ENCODE measurements at places on chromosomes 3 and 15.

GRCh38 chr3:165938986-165939540 is 101.8 kb upstream of the BCHE start:
- no peak for DNase-seq

- DNase-seq, result no peak
Measured at GRCh38 chr3:150543531-150543930, 2.8 kb downstream of the SERP1 start.

DNA sequence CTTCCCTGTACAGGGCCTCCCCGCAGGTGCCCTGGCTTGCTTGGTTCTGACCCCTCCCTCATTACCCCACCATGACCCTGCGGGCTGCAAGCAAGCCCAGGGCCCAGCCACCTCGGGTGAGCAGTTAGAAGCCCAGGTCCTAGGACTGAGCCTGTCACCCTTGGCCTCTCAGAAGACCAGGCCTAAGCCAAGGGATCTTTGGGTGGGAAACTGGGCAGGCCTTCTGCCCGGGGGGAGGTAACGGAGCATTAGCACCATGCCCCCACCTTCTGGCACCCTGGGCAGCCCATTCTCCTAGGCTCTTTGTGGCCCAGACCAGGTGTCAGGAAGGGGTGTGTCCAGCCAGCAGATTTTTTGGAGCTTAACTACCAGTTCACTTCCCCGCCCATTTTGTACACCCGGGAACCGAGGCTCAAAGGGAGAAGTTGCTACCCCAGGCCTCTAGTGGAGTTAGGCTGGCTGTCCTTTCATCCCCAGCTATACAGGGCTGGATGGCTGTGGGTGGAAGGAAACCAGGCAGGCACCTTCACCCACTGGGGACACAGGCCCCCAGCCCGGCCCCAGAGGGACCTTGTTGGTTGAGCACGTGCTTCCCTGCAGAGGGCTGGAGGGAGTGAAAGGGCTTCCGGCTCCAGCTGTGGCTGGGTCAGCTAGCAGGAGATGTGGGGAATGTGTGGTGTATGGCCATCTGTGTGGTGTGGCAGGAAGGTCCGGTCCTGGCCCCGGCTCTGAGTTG is 1.4 kb downstream of the CSK start:
- DNase-seq, result peak; percentile 41

DNA sequence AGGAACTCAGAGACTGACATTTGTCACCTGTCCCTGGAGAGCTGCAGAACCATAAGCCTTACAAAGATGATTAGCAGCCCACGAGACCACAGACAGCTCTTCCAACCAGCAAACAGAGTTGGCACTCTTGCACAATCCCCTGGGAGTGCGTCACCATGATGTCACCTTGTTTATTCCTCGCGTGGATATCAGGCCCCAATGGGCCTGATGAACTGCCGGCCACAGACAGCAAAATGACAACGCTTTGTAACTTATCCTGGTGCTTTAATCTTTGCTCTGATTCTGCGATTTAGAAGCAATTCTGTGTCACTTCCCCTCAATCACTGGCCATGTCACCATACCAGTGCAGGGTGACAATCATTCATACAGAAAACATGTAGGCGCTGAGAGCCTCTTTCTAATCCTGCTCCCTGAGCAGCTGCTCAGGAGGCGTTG is 89.2 kb downstream of the TAMM41 start:
- peak; percentile 41 for DNase-seq

DNA sequence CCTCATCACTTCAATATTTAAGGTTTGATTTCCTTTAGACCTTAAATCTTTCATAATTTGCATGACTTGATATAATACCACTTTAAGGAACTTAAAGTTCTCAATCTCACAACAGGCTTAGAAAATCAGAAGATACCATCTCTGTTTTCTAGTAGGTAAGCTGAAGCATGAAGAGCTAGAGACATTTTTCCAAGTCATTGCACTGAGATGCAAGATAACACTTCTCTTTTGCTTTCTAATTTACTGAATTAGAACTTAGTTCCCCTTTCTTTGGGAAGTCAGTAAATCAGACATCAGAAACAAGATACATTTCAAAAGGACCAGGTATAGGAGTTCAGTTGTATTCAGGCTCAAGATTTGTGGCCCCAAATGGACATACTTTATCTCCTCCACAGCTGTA is 79.7 kb downstream of the DZIP3 start:
- no peak for DNase-seq

DNA sequence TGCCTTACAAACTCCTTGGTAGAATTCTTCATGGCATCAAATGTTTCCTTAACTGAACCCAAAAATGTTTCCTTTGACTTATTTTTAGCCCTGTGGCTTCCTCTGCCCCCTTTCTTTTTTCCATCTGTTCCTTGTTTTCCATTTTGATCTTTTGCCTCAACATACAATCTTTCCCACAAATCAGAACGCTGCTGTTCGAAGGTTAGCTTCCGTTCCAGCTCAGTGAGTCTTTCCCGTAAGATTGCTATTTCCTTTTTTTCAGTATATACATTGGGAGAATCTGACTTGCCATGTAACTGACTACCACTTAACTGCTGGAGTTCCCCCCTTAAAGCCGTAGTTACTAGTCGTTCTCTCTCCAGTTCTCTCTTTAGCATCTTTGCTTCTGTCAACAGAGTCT is 41.2 kb downstream of the PIGB start:
- DNase-seq, result no peak

GRCh38 chr3:32340039-32340438 is 51.6 kb upstream of the CMTM7 start:
- peak; percentile 73 for DNase-seq

DNA sequence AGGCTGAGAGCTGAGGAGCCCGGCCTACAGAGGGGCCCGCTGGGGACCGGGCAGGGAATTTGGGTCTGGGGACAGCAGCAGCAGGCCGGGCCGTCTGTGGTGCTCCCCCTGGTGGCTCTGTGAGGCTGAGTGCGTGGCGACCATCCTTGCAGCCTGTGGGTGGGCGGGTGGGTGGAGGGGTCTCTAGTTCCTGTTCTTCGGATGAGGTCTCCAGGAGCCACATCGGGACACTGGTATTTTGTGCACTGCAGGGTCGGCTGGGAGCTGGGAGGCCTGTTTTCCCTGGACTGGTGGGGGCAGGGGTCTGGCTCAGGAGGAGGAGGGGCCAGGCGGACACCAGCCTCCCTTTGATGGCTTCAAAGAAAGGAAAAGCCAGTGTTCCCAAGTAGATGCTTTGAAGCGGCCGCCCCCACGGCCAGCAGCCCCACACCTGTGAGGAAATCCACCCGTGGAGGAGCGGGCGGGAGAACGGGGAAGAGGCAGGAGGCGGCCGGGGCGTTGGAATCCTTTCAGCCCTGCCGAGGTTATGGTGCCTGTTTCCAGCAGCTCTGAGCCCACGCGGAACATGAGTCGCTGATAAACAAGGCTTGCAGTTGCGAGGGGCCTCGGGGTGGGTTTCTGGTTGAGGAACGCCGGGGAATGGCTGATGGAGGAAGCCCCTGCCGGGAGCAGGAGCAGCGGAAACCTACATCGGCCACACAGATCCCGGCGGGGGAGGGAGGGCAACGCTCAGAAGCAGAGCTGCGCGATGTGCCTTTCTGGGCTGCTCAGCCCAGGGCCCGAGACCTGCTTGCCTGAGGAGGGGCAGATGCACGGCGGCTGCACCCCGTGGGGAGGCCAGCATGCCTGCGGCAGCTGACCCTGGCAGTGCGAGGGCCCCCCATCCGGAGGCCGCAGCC is 154.3 kb downstream of the NSMCE3 start:
- DNase-seq, result peak; percentile 18

- no peak for DNase-seq
Measured at GRCh38 chr15:78766041-78766440, 45.2 kb downstream of the ADAMTS7 start.

GRCh38 chr15:42193383-42193782 is 14.7 kb downstream of the VPS39 start:
- no peak for DNase-seq

DNA sequence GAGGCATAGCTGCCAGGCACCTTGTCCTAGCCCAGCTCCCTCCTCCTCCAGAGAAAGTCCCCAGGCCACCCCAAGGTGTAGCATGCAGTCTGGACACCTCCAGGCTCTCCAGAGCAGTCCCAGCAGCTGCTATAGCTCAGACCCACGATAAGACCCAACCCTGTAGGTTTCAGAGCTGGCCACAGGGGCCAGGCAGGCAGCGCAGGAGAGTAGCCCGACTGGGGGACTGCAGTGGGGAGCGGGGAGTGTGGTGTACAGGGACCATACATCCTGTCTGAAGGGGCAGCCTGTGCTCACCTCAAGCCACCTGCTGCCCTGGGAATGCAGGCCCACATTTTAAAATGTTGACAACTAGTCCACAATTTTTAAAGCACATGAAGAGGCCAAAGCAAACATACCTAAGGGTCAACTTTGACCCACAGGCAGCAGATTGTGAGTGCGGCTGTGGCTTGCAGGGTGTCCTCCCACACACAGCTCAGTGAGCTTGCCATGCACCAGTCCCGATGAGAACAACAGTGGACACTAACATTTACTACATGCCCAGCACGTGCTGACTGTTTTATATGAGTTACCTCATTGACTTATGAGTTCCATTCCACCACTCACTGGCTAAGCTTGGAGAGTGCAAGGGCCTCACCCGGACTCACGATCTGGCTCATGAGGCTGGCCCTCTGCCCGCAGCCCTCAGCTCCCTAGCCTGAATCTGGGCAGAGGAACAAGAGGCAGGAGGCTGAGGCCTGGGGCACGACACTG is 81.4 kb downstream of the DNAJB8 start:
- DNase-seq, result peak; percentile 90

- DNase-seq, result no peak
Measured at GRCh38 chr3:118803096-118803476, 231.6 kb downstream of the IGSF11 start.

DNA sequence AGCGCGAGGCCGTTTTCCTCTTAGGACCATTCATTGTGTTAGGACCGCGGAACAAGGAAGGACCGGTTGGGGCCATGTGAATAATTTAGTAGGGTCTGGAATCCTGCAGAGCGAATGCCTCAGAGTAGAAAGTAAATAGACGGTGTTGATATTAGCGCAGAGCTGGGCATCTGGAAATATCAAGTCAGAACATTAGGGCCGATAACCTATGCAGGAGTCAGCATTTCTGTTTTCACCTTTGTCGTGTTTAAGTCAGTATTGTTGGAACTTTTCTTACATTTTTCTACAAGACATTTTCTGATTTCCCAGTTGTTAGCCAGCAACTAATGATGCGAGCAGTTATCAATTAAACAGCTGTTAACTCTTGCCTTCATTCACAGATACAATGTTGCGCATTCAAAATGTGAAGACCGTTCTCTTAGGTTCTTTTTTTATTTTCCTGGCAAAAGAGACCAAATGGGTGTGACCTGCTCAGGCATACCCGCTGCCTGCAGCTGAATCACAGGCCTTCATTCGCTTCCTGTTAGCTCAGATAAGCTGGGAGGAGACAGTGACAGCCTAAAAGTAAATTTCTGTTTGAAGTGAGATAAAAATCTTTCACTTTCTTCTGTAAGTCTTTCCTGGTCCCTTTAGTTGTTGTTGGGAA is 966 bp upstream of the PKM start:
- peak; percentile 86 for DNase-seq

DNA sequence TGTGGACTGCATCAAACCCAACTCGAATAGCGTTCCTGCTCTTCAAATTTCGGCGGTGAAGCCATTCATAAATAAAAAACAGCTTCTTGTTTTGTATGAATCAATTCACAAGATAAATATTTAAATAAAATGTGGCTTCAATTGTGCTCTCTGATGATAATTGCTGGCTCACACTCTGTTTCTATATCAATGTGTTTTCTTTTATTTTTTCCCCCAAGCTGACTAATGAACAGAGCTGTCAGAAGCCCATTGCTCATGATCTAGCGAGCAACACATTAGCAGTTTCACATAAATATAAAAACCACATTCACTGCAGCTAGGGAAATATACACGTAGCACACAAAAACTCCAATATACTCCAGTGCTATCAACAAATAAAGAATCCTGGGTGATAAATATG is 45.0 kb upstream of the FOXP1 start:
- DNase-seq, result no peak

- no peak for DNase-seq
Measured at GRCh38 chr3:190983875-190984274, 121.4 kb upstream of the GMNC start.

DNA sequence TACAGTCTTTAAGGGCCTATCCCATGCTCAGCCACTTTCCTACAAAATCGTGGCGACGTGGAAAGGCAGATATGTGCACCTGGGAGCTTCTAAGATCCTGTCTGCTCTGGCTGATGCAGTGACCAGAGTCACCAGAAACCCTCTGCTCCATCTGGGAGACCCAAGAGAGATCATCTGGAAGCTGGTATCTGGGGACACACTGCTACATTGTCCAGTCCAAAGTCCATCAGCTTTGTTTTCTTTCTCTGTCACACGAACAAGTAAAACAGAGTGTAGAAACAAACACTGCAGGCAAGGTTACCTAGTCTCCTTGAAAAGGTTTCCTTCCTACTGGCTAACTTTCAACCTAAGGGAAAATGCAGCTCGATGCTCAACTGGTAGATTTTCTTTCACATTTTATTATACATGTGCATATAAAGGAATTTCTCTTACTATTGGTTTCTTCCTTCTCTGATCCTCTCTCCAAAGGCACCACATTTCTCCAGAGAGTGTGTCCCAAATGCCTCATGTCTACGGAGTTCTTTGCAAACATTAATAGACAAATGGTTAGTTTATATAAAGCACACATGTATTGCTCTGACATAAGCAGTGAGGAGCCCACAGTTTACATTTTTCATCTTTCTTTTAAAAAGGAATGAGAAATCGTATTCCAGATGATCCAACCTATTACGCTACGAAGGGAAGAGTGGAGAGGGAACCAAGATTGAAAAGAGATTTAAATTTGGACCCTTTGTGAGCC is 8.3 kb upstream of the GREM1 start:
- no peak for DNase-seq

DNA sequence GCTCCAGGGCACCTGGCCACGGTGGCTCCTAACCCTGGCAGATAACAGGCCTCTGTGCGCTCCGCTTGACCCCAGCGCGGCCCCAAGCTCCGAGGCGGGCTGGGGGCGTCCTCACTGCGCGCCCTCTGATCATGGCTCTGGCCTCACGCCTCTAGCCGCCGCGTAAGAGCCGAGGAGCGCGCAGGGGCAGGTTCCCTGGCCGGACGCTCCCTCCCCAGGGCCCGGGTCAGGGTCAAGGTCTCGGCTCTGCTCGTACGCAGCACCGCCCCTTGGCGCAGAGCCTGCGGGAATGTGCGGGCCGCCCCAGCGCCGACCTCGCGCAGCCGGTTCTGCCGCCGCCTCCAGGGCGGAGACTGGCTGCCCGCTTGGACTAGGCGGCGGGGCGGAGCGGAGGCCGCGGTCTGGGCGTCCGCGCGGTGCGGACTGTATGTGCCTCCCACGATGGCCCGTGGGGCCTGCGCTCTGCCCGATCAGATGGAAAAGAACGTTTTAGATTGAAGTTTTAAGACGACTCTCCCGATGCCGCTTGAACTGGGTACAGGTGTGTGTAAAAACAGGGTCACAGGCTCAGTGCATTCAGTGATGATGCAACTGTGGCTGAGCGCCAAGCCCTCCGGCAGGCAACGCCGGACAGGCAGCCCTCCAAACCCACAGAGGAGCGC is 40.8 kb downstream of the CHST14 start:
- DNase-seq, result peak; percentile 38

DNA sequence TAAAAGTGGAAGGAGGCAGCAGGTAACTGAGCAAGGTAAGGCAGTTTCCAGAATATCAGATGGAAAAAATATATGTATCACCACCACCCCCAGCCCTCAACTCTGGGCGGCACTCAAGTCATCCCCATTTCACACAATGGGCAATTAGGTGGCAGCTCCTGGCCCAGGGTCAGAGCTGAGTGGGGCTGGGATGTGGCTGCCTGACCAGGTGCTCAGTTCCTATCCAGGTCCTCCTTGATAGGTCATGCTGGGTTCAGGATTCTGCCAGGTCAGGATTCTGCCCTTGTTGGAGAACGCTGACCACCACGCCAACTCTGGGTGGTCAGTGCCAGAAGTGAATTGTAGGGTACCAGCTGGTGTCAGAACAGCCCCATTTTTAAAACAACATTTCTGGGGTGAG is 29.5 kb downstream of the RAB6B start:
- no peak for DNase-seq

- peak; percentile 73 for DNase-seq
Measured at GRCh38 chr3:36906504-36907149, 38.2 kb downstream of the TRANK1 start.

Data from cardiac fibroblast (primary cell).